ENCODE measurements at places on chromosomes 3 and 15.

DNA sequence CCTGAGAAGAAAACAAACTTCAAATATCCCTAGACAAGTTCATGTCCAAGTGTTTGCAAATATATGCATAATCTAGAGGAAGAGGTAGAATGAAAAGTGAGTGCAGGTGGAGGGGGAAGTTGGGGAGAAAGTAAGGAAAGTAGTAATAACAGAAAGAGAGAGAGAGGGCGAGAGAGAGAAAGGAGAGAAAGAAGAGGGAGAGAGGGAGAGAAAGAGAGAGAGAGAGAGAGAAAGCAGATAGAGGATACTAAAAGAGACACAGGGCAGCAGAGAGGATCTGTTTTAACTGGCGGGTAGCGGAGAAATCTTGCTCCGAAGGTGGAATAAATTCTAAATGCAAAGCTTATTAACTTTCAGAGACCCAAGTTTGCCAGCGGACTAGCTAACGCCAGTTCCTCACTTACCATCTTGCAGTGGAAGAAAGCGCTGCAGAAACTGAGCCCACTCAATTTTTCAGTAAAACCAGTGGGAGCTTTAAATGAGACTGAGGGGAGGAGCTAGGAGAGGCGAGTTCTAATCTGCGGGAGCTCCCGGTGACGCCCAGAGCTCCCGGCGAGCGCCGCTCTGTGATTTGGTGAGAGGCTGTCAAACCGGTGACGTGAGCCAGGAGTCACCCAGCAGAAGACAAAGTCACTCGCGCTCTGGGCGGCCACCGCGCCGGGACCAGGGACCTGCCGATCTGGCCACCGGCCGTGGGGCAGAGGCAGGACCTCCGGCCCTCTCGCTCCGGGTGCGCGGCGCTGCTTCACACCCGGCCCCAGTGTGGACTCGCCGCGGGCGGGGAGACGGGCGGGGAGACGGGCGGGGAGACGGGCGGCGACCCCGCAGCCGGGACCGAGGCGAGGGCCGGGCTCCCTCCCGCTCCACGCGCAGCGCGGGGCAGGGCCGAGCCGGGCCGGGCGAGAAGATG is at the start of gene GMNC:
TSS of gene GMNC (minus strand) at position 486 of the 910 bp plus-strand sequence. CDS start at position 407, 79 bp downstream.
- DNase-seq = no peak

GRCh38 chr15:67660446-67660845 is 117.9 kb downstream of the MAP2K5 start:
- DNase-seq = no peak

DNA sequence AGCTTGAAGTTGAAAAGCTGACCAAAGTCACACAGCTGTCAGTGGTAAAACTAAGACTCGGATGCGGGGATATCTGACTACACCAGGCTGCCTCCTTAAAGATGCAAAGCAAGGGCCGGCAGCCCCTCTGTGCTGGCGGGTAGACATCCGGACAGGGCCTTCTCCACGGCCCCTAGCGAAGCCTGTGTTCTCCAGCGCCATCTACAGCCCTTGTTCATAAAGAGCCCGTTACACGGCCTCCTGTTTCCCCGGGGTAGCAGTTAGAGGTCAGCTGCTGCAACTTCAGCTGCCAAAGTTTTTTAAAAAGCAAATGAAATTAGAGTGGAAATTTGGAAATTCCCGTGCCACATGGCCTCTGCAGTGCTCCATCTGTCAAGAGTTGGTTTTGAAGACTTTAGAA is 383.0 kb downstream of the TBL1XR1 start:
- DNase-seq = no peak

DNA sequence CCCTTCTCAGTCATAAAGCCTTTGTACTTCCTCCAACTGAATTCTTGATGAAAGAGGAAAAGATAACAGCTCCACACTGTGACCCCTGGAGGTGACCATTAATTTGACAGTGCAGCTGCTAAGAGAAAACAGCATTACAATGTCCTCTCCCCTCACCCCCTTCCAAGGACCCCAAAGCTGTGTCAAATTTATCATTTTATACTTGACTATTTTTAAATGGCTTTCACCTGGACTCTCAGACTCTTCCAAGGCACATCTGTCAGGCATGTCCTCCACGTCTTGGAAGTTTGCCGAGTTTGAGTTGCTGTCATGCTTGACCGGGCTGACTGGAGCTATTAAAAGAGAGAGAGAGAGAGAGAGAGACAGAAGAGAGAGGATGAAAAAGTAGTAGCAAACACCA is 236.5 kb downstream of the WDR72 start:
- DNase-seq = no peak

GRCh38 chr3:64133987-64134386 is 91.3 kb downstream of the PRICKLE2 start:
- no peak for DNase-seq

DNA sequence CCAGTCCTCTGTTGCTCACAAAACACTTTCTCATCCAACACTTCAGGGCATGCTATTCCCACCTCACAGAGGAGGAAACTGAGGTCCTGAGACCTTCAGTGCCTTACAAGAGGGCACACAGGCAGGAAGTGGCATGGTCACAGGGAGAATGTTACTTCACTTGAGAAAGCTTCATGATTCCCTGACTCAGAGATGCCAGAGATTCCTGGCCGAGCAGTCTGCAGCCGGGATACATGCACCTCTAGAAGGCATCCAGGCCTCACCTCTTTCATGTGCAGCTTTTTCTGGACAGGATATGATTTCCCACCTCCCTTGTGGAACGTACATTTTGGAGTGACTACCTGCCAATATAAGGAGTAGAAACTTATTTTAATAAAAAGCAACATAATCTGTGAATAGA is 2.8 kb upstream of the SST start:
- no peak for DNase-seq

DNA sequence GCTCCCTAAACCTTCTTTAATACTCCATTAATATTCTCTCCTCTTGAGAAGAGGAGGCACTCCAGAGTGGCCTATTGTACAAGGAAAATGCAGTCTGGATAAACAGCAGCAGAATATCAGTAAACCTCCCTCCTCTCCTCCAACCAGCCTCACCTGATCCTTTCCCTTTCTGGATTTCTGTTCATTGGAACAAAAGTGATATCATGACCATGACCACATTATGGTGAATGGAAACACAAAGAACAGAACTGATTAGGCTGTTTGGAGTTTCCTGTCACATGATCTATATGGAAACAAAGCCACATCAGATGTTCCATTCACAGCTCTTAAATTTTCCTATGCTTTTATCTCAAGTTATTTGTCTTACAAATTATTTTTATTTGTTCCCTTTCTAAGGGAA is 14.6 kb downstream of the C2CD4B start:
- no peak for DNase-seq

GRCh38 chr3:58191361-58191991 is 19.3 kb downstream of the DNASE1L3 start:
- no peak for DNase-seq

- DNase-seq = no peak
Measured at GRCh38 chr3:41350441-41350840, 151.1 kb downstream of the CTNNB1 start.

GRCh38 chr3:44983484-44983941 is 7.5 kb downstream of the EXOSC7 start:
- DNase-seq = no peak

GRCh38 chr3:118963711-118964110 is 70.9 kb downstream of the IGSF11 start:
- DNase-seq = no peak

- no peak for DNase-seq
Measured at GRCh38 chr3:46695177-46695961, 1.9 kb upstream of the ALS2CL start.

DNA sequence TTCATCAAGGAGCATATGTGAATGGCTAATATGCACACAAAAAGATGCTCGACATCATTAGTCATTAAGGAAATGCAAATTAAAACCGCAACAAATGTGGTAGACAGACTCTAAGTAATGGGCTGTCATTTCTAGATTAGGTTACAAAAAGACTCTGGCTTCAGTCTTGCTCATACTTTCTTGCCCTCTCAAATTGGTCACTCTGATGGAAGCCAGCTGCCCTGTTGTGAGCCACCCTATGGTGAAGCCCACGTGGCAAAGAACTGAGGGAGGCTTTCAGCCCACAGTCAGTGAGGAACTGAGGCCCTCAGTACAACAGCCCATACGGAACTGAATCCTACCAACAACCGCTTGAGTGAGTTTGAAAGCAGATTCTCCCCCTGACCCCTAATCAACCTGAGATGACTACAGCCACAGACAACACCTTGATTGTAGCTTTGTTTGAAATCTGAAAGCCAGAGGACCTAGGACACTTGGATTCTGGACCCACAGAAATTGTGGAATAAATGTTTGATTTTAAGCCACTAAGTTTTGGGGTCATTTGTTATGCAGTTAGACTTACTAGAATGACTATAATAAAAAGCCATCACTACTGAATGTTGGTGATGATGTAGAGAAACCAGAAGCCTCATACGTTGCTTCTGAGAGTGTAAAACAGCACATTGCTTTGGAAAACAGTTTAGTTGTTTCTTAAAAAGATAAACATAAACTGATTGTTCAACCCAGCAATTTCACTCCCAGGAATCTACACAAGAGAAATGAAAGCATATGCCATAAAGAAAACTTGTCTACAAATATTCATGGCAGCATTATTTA is 45.7 kb downstream of the EHHADH start:
- no peak for DNase-seq

GRCh38 chr15:44554934-44555723 is 18.2 kb downstream of the EIF3J start:
- no peak for DNase-seq

DNA sequence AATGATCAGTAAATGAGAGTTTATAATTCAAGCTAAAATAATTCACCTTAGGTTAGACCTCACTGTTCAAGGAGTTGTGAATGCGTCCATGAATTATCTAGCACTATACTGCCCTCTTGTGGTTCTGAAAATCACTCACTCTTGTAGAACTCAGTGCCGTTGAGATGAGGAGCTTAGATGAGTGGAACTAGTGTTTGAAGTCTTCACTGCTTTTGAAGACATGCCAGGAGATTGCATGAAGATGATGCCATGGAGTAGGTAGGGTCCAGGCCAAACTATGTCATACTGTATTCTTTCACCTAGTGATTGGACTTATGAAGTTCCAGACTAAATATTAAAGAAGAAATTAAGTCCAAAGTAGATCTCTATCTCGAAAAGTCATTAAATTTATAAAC is 28.8 kb downstream of the LYSMD4 start:
- no peak for DNase-seq

GRCh38 chr3:159672728-159673688 is 315.6 kb upstream of the IL12A start:
- no peak for DNase-seq

GRCh38 chr3:45215466-45215865 is 10.6 kb downstream of the TMEM158 start:
- no peak for DNase-seq

Data from stimulated activated CD8-positive, alpha-beta memory T cell treated with anti-CD3 and anti-CD28 coated beads, Interleukin-4, amount 100 ng/mL, for 1 hour (primary cell).